Astrocyte of the spinal cord (primary cell): ENCODE measurements at places on chromosomes 7 and 10.

DNA sequence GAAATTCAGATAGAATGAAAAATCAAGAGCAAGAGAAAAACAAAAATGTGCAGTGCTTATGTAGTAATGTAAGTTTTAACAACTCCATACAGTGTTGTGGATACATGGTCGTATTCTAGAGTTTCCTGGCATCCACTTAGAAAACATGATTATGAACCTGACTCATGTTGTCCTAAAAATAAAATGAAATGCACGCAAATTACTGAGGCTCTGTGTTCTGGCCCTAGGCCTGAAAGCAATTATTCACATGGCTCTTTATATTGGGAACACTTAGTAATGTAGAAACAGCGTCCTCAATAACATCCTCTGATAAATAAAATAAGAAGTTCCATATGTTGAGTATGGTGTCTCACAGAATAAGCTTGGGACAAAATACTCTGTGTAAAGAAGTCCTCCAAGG lies 200.2 kb upstream of the SEMA3E start:
- peak; percentile 47 for DNase-seq

DNA sequence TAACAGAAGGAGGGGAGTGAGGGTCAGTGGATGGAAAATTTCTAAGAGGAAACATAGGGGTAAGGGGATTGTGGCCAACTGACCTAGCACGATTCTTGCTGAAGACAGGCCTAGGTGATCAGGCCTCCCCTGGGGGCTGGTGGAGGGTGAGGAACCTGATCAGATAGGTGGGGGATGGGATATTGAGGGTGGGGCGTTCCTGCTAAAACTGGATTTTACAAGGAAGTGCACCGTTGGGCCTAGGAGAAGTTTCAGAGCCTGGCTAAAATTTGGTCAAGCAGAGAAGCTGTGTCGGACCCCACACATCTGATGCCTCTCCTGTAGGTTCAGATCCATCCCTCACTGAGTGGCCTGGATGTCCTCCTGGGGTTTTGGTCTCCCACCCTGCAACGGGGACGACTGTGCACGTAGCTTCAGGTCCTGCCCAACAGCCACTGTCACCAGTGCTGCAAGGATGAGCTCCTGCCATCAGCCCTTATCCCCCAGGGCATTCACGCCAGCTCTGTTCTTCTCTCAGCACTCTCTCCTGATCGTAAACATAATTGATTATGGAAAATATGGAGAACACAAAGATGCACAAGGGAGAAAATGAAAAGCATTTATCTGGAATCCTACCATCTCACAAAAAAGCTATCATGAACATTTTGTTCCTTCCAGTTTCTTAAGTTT lies 89.9 kb downstream of the ADCY1 start:
- no peak for DNase-seq

DNA sequence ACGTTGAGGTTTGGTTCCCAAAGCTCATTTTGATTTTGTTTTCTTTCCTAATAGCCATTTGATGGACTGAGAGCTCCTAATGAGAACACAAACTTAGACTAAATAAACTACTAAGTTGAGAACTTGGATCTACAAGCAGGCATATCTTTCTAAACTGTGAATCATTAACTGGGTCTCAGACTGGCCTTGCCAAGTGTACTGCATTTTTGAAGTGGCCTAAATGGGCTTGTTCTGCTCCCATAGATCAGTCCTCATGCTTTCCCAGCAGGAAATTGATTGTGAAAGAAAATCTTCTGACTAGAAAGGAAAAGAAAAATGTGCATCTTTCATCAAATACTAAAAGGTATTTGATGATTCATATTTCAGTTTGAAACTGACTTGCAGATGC lies 46.7 kb upstream of the RBM33 start:
- DNase-seq = no peak

DNA sequence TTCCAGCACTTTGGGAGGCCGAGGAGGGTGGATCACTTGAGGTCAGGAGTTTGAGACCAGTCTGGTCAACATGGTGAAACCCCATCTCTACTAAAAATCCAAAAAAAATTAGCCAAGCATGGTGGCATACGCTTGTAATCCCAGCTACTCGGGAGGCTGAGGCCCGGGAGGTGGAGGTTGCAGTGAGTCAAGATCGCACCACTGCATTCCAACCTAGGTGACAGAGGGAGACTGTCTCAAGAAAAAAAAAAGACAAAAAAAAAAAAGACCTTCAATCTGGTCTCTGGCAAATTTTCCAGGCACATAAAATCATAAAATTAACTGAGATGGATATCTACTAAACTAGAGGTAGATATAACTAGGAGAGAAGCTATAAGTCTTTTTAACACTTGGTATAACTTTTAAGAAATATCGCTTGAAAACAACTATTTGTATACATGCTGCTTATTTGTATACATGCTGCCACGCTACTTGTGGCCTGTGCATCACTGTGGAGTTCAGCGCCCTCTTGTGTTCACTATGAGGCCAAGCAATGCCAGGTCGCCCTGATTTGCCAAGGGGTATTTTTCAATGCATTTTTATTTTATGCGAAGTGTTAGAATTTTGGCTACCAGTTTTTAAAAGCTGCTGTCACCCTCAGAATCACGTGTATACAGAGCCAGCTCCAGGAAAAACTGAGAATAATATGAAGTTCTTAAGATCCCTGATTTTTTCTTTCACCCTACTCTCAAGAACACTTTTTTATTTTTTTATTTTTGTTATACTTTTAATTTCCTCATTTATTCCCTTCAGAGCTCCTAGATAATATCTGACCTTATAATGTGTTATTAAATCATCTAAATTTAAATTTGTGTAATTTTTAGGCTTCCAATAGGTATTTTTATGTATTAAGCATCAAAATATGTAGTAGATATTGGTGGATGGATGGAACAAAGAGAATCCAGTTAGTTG lies 26.7 kb downstream of the CYCS start:
- peak; percentile 71 for DNase-seq

- no peak for DNase-seq
Observed at GRCh38 chr10:97109547-97109946, 76.2 kb downstream of the SLIT1 start.

DNA sequence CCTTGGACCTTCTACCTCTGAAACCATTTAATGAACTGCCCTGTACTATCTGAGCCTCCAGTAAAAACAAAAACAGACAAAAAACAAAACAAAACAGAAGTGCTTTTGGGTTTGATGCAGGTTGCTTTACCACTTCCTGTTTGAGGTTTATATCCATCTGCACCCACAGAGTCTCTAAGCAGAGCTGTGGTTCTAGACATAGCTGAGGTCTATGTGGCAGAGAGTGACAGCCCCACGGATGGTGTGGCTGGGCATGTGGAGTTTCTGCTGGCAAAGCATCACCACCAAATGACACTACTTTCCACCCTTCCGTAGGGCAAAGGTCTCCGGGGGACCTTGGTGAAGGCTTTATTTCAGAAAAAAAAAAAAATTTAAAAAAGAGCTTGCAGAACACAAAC lies 754.2 kb downstream of the GRID1 start:
- no peak for DNase-seq

GRCh38 chr10:14378387-14378960 lies 47.8 kb upstream of the FRMD4A start:
- no peak for DNase-seq

DNA sequence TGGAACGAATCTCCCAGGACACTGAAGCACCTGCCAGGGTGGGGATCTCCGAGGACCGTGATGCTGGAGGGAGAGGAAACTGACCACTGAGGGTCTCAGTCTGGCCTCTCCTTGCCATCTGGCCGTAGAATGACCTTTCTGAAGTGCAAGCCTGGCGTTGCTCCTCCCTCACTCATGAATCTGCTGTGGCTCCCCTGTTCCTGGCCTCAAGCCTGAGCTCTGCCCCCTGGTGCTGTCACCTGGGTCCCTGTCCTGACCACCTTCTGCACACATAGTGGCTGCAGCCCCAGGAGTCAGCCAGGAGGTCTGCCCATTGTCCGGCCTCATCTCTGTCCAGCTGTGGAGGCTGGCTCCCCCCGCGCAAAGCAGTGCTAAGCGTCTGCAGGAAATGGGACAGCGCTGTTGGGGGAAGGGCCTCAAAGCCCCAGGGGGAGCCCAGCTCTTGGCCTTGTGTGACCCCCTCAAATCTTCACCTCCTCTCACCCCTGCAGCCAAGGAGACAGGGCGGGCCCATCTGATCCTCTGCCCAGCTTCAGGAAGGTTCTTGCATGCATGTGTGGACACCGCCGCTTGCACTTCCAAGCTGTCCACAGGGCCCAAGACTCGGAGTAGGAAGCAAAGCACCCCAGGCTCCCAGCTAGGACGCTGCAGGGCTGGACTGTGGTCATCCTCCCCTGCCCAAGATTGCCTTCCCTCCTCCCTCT lies 65.7 kb downstream of the MYL10 start:
- DNase-seq = no peak

- DNase-seq = no peak
Observed at GRCh38 chr7:92590711-92591310, 621 bp upstream of the FAM133B start.

DNA sequence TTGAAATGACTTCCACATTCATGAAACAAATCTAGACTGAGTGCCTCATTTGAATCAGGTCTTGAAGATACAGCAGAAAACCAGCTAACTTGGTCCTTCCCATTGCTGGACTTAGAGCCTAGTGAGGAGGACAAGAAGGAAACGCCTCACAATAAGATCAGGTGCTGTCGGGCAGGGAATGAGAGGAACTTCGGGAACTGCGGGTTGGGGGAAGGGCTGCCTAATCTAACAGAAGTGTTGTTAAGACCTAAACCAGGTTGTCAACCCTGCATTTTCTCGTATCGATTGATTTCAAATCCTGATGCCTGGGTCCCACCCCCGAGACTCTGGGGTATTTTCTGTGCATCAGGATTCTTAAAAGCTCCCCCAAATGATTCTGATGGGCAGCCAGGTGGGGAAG lies 26.3 kb downstream of the MACROH2A2 start:
- no peak for DNase-seq

DNA sequence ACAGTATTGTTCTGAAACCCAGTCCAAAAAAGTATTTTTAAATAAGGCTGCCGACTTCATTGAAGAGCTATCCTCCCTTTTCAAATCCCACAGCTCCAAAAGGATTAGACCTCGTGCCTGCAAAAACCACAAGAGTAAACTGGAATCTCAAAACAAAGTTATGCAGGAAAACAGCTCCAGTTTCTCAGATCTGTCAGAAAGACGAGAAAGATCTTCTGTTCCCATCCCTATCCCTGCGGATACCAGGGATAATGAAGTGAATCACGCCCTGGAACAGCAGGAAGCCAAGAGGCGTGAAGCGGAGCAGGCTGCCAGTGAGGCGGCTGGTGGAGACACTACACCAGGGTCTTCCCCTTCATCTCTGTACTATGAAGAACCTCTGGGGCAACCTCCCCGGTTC lies 12.6 kb downstream of the MYPN start:
- no peak for DNase-seq

GRCh38 chr10:80700252-80700651 lies 162.6 kb downstream of the SH2D4B start:
- DNase-seq = no peak

GRCh38 chr10:126137562-126138221 lies 241.3 kb downstream of the FANK1 start:
- peak; percentile 33 for DNase-seq

DNA sequence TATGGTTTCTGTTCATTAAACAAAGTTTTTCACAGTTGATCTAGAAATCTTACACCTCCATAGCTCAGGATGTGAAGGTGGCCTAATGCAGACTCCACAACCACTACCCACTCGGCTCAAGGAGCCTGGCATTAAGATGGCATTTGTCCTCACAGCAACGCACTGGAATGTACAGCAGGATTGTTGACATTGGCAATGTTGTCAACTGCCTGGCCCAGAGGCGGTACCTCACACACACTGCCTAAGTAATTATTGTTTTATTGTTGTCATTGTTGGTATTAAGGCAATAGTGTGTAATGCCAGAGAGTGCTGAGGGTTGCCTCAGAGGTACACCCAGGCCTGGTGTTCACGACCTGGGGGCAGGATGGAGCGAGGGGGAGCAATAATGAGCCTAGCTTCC lies 38.3 kb downstream of the LRRC18 start:
- DNase-seq = no peak

DNA sequence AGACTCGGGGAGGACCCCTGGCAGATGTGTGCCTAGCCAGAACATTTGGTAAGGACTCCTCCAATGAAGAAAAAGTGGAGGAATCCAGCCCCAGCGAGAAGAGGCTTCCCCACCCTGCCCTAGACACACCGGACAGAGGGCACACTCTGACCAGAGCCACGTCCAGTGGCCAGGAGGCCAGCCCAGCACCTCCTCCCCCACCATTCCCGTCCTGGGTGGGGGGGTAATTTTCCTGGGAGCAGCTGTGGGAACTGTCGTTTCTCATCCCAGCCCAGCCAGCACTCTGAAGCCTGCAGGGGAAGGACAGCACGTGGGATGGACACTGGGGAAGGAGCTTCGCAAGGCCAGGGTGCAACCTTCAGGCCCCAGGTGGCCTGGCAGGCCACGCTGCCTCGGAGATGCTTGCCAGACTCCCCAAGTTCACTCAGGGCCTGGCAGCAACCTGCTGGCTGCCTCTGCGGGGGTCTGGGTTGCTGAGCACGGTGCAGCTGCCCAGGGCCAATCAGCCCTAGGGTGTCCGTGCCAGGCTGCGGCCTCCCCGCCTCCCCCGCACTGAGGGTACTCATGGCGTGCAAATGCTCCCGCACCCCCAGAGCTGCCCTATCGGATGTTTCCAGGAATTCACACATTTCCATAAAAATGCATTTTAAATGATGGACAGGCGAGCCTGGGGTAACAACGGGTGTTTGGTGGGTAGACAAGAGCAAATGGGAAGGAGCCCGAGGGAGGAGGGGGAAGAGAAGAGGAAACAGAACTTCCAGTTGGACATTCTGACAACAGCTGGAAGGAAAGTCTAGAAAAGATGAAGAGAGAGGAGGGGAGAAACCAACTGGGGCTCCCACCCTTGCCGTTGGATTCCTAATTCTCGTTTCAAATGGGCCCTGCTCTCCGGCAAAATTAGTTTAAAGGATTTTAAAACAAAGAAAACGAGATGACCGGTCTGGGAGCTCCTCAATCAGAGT lies 1.9 kb upstream of the EN2 start:
- DNase-seq = no peak

- no peak for DNase-seq
Observed at GRCh38 chr7:108327353-108327752, 128.9 kb downstream of the NRCAM start.

GRCh38 chr7:150863946-150864345 lies 11.6 kb downstream of the AOC1 start:
- no peak for DNase-seq

DNA sequence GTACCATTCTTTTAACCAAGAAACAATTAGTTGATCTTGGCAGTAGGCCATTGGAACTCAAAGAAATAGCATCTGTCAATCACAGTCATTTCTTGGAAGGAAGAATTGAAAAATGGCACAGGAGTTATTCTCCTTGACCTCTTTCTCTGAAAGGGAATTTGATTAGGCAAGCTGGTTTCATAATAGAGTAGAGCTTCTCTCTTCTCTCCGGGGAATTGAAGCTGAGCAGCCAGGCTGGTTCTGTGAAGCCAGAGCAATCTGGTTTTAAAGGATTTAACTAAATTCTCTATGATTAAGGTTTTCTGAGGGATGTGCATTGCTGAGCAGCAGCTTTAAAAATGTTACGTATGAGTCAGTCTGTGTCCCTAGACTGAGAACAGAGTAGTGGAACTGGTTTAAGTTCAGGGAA lies 70.2 kb downstream of the AHCYL2 start:
- DNase-seq = peak; percentile 37

GRCh38 chr7:149610441-149611011 lies 112.9 kb upstream of the ZNF746 start:
- DNase-seq = peak; percentile 7

- DNase-seq = peak; percentile 11
Observed at GRCh38 chr10:23293145-23293724, 51.4 kb downstream of the C10orf67 start.
